ENCODE measurements at places on chromosomes 5 and 9. TPM values are rescaled to one million over a fixed set of nuclear protein-coding genes. Genes with fewer than 3 reads are reported as not detected.

DNA sequence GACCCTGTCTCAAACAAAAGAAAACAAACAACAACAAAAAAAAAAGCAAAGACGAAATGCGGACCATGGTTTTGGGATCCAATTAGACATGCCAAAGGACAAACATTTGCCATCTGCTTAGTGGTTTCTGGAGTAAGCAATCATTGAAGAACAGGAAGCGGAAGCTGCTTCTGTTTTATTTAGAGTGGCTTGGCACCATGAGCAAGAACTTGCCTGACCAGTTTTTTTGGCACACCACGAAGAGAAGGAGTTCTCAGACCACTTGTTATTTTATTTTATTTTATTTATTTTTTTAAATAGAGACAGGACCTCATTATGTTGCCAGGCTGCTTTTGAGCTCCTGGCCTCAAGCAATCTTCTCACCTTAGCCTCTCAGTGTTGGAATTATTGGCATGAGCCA lies 17.0 kb downstream of the BTF3 start:
- H3K4me1 ChIP-seq: no peaks in the 10 kb centered on the region
- no peaks in the 10 kb centered on the region for H3K27me3 ChIP-seq
- no peaks in the 10 kb centered on the region for H3K36me3 ChIP-seq
- no peak overlapping the region for H3K4me3 ChIP-seq
- DNase-seq: no peak

DNA sequence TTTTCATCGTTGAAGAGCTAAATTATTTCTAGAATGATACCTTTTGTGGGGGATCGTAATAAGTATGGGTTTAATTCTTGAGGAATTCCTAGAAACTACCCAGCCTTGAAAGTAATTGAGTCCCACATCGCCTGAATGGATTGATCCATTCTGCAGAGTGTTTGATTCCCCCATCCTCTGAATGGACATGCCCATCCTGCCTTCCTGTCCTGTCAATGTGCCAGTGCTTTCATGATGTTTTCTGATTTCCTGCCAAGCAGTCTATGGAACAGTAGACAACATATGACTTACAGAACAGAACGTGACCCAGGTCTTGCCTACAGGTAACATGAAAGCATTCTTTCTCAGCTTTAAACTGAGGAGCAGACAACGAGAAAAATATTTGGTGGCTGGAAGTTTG lies 319.2 kb downstream of the DRD1 start:
- no peak for DNase-seq
- no peaks in the 10 kb centered on the region for H3K27me3 ChIP-seq
- no peak overlapping the region for H3K27ac ChIP-seq

Gene SHISAL2B
- 10.4 TPM for total RNA-seq

DNA sequence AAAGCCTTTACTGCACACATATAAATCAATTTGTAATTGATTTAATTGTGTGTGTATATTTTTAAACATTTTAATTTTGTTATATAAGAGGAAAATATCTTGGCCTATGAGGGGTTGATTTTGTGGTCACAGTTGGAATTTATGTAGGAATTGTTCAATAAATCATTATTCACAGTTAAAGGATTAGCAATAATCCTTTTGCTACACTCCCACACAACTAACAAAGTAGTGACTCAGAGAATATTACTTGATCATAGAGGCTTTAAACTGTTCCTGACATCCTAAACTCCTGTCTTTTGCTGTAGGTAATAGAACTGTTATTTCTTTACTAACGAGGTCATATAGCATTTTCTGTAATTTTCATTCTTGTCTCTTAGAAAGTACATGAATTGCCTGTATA lies 95.5 kb downstream of the ZCCHC7 start:
- no peak overlapping the region for H3K4me3 ChIP-seq
- no peaks in the 10 kb centered on the region for H3K27me3 ChIP-seq

- no peak overlapping the region for H3K27ac ChIP-seq
- H3K27me3 ChIP-seq: no peaks in the 10 kb centered on the region
- no peak for DNase-seq
- no peaks in the 10 kb centered on the region for H3K4me1 ChIP-seq
Measured at GRCh38 chr5:15615859-15616258, 115.9 kb downstream of the FBXL7 start.

Gene SPATA31D4
- total RNA-seq: not detected

- H3K4me1 ChIP-seq: no peaks in the 10 kb centered on the region
- no peaks in the 10 kb centered on the region for H3K36me3 ChIP-seq
- no peaks in the 10 kb centered on the region for H3K27me3 ChIP-seq
- H3K27ac ChIP-seq: no peak overlapping the region
Measured at GRCh38 chr5:150335778-150336177, 21.7 kb upstream of the TCOF1 start.

DNA sequence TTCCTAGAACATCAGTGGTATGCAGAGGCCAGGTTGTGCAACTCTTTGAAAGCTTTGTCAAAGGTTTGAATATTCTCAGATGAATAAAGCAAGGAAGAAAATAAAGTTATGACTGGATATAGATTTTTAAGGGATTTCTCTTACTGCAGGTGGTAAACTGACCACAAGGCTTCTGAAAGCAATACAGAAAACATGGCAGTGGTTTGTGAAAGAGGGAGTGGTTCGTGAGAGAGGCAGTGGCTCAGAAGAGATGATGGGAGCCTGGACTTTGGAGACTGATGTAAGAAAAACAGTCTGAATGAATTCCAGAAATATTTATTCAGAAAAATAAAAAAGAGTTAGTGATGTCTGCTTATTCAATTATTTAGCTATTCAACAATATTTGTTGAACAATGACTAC lies 380.4 kb upstream of the CTNND2 start:
- no peak overlapping the region for H3K4me3 ChIP-seq
- DNase-seq: no peak
- no peak overlapping the region for H3K27ac ChIP-seq
- H3K36me3 ChIP-seq: no peaks in the 10 kb centered on the region
- no peaks in the 10 kb centered on the region for H3K4me1 ChIP-seq

Gene MSH3
- 26.1 TPM for total RNA-seq
